Erythroblast (primary cell): ENCODE measurements at places on chromosomes 3 and 15.
A peak's percentile ranks its signal among the peaks of the same experiment; 100 is the strongest.

DNA sequence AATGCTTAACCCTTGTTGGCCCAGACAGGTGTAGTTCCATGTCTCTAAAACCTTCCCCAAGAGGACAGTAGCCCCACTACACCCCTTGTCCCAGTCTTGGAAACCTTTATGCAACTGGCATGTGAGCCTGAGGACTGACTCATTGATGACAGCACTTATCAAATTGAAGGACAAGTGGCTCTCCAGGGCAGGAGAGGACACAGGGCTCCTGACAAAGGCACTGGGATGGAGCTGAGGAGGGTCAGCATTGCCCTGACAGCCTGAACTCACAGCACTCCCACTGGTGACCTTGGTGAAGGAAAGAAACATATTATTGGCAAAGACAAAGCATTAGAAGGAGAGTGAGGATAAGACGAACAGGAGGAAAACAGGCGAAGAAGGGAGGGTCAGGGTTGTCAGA is 139.9 kb downstream of the EPHB1 start:
- no peak for DNase-seq

DNA sequence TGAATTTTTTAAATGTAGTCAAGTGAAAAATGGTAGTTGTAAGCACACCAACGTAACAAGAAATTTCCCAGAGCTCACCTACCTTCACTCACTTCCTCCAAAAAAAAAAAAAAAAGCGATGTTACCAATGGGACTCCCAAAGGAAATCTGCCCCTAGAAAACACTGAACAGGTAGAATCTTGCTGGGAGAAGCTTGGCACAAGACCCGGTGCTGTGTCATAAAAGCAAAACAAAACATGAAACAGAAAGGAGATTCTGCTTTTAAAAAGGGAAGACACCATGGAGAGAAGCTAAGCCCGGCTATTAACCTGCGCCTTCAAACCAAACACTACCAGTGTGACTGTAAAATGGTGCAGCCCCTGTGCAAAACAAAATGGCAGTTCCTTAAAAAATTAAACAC is 40.5 kb downstream of the PGPEP1L start:
- no peak for DNase-seq

- no peak for DNase-seq
Observed at GRCh38 chr3:31268868-31269267, 263.9 kb upstream of the STT3B start.

GRCh38 chr15:44215594-44215993 is 20.5 kb upstream of the FRMD5 start:
- no peak for DNase-seq

DNA sequence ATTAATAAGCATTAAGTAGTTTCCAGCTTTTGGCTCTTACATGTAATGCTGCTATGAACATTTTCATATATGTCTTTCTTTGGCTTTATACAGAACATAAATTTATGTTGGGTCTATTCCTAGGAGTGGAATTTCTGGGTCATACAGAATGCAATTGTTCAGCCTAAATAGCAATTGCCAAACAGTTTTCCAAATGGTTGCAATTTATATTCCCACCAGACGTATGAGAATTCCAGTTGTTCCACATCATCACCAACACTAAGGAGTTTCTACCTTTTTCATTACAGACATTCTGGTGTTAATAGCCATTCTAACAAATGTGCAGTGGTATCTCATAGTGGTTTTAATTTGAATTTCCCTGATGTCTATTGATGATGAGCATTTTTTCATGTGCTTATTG is 160.1 kb upstream of the TMC3 start:
- no peak for DNase-seq

- peak; percentile 67 for DNase-seq
Observed at GRCh38 chr3:107524841-107525643, 2.3 kb downstream of the BBX start.

GRCh38 chr3:126550488-126551051 is 8.2 kb downstream of the C3orf22 start:
- no peak for DNase-seq

DNA sequence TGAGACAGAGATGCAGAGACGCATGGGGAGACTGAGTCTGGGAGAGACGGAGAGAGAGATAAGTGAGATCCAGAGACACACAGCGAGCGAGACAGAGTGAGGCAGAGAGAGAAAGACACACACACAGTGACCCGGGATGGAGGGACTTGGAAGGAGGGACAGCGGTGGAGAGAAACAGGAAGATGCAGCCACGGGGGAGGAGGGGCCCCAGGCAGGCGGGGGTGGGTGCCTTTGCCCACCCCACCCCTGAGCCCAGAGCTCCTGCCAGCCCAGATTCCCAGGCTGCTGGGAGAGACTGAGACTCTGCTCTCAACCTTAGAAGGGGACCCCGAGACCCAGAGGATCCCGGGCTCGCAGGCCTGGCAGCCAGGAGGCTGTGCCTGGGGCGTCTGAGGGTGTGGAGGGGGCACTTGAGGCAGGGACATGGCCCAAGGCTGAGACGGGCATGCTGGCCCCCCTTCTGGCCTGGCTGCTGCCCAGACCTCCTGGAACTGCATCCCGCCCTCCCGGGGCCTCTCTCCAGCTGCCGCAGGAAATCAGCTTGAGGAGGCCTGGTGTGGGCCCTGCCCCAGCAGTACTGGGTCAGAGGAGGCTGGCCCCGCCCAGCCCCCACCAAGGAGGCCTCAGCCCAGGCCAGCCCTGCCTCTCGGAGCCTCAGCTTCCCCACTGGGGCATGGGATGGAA is 18.1 kb downstream of the H1-8 start:
- DNase-seq = no peak

- no peak for DNase-seq
Observed at GRCh38 chr15:67462875-67463274, 58.1 kb upstream of the C15orf61 start.

DNA sequence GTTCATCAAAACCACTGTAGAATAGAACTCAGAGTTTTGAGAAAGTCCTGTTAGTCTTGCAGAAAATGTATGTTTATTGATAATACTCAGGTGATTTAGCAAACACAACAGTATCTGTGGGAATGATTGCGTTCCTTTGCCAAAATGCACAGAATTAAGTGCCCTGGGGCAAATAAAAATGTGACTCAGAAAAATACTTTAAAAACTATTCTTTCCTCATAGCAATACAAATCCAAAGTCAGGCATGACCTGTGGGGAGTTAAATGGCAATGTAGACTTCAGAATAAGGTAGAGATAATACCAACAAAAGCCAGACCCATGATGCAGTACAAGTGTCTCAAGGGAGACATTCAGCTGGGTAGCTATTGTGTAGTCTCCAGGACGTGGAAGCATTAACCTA is 72.3 kb upstream of the SNTN start:
- no peak for DNase-seq

GRCh38 chr3:150449169-150449721 is 41.1 kb downstream of the TSC22D2 start:
- peak; percentile 55 for DNase-seq

GRCh38 chr3:142646020-142646785 is 50.0 kb downstream of the PLS1 start:
- DNase-seq = no peak

- DNase-seq = no peak
Observed at GRCh38 chr3:170179432-170179831, 2.1 kb downstream of the PHC3 start.

GRCh38 chr15:39465843-39466749 is 114.8 kb upstream of the THBS1 start:
- no peak for DNase-seq

DNA sequence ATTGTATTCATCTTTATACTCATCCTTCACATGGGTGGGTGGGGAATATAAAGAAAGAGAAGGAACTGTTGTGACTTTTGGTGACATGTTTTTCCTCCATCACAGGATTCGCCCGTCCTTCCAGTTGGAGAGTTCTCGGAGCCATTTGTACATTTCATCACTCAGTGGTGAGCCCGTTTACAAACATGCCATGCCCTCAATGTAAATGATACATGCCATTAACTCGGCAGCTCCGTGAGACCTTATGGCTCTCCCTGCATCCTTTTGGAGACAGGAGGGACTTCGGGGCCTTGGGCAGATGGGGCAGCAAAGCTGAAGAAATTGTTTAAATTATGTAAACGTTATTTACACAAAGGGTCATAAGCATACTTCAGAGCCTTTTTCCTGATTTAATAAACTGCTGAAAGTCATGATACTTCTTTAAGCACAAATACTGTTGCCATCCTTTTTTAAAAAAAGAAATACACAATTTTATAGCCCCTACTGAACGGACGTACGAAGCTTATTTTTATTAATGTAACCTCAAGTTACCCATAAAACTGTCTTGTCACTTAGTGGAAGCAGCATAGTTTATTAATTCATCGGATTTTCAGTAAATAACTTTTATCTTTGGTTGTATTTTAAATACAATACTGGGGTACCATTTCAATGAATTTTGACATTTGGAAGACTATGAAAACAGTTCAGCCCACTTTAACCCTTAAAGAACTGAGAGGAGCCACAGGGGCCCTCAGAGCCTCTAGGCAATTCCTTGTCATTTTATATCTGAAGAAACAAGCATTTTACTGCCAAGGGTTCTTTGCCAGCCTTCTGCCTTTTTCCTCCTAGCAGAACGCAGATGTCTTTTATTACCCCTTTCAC is 55.6 kb upstream of the SKOR1 start:
- no peak for DNase-seq

DNA sequence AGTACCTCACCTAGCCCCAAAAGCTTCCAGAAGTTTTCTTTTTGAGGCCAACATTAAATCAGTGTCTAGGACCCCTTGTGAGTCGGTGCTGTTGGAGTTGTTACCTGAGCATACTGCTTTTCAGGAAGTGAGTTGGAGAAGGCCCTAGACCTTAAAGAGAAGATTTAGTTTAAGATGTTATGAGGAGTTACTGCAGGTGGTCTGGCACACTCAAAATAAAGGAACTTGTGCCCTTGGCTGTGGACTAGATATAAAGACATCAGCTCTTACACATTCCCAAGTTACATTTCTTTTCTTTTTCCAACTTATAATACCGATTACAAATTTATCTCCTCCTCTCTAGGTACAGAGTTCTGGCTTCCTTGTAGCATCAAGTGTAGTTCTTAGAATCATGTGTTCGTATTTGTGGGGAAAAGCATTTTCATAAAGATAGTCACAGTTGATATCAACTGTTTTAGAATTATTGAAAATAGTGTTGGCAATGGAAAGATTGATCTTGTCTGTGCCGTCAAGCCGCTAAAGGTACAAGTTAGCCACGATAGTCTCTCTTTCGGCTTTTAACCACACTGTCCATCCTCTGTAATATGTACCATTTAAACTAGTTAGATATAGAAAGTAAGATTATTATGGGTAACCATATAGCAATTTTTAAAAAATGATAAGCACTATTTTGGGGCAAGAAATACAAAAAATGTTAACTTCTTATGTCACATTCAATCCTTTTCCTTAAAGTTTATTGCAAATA is 8.6 kb downstream of the ZIC1 start:
- no peak for DNase-seq
